ENCODE measurements at places on chromosomes 4 and X.

GRCh38 chr4:154603033-154603943, 9.2 kb downstream of the FGG start:
- no peak overlapping the region for H3K27ac ChIP-seq
- no peak for DNase-seq
- H3K27me3 ChIP-seq, result peaks cover 4% of the 10 kb centered on the region

DNA sequence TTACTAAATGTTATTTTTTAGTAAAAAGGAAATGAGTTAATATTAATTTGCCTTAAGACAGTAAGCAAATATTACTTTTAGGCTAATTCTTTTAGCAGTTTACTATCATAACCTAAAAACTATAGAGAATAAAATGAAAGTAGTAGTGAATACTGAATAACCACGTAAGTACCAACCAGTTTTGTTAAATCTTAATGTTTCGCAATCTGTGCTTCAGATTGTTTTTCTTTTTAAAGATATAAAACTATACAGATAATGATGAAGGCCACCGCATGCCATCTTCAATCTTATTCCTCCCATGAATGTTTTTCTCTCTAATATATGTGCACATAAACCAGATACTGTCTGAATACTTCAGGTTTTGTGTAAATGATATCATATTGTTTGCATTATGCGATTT, 6.0 kb downstream of the RRH start:
- H3K27me3 ChIP-seq, result no peaks in the 10 kb centered on the region
- no peak for DNase-seq
- H3K36me3 ChIP-seq, result no peaks in the 10 kb centered on the region
- H3K4me3 ChIP-seq, result no peak overlapping the region

DNA sequence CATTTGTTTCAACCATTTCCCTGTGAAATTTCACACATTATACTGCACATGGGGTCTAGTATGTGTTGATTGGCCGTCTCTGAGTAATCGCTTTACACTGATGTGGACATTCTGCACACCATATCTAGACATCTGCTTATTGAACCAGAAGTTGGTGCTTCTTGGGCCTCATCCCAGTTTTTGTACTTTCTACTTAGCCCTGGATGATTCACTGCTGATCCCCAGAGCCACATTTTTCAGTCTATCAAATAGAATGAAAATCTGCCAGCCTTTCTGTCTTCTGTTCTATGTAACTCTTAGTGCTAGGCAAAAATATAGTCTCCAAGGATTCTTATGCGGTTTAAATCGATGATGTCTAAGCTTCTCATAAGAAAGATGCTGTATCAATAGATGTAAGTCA, 40.5 kb upstream of the RELL1 start:
- DNase-seq, result no peak
- H3K4me1 ChIP-seq, result peaks cover 20% of the 10 kb centered on the region
- no peaks in the 10 kb centered on the region for H3K36me3 ChIP-seq
- H3K4me3 ChIP-seq, result no peak overlapping the region
- H3K27ac ChIP-seq, result no peak overlapping the region

DNA sequence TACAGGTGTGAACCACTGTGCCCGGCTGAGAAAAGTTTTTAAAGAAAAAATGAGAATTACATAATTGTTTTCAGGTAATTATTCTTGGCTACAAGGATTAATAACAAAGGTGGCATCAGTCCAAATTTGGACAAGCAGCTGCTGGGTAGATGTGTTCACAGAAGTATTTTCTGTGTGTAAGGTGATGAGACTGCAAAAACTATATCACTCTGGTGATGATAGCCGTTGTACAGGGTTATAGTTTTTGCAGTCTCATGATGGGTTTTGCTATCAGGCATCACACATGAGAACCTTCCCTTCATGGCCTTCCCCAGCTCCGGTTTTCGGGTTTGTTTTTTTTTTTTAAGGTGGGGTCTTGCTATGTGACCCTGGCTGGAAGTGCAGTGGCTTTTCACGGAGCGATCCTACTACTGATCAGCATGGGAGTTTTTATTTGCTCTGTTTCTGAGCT, 5.1 kb upstream of the SLC10A3 start:
- no peak for DNase-seq
- H3K4me3 ChIP-seq, result no peak overlapping the region
- H3K4me1 ChIP-seq, result no peaks in the 10 kb centered on the region

- peaks cover 13% of the 10 kb centered on the region for H3K4me1 ChIP-seq
- H3K27ac ChIP-seq, result peak overlapping the region; percentile 98
- H3K27me3 ChIP-seq, result no peaks in the 10 kb centered on the region
- H3K4me3 ChIP-seq, result peak overlapping the region; percentile 65
Measured at GRCh38 chr4:56768763-56769162, 52.7 kb downstream of the SPINK2 start.

DNA sequence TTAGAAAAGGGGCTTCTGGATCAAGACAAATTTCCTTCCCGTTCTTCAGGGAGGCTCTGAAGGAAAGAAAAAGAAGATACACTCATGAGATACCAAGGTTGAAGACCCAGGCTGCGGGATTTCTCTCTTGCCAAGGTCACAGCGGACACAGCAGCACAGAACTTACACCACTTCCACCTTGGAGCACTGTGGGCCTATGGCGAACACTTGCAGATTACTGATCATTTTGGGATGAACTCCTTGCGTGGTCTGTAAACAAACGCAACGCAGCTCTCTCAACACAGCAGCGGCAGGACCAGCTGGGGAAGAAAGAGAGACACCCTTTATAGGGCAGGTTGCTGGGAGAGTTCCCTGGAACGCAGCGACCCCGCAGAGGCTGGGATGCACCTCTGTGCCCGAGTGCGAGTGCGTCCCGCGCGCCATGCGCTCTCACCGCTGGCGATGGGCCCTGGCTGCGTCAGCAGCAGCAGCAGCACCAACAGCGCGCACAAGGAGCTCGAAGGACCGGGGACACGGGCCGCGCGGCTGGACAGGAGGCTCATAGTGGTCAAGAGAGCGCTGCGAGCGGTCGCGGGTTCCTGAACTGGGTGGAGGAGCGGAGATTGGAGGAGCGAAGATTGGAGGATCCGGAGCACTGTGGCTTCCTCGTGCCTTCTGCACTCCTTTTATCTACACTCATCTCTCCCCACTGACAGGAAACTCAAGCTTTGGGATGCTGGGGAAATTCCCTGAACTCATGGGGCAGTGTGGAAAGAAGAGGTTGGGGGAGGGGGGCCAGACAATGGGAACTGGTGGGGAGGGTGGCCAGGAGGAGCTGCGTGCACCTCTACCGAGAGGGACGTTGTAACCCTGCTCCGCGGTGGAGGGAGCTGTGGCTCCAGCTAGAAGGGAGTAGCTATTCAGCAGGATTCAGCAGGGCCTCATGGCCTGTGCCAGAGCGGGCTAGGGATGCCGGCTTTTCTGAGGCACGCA, at the start of gene CXCL5:
Gene CXCL5 (minus strand): TSS at position 638 of the 972 bp plus-strand sequence. CDS start 96 bp downstream, at position 542.
- no peak for DNase-seq
- peaks cover 9% of the 10 kb centered on the region for H3K4me1 ChIP-seq
- peaks cover 56% of the 10 kb centered on the region for H3K27me3 ChIP-seq
- H3K36me3 ChIP-seq, result no peaks in the 10 kb centered on the region

DNA sequence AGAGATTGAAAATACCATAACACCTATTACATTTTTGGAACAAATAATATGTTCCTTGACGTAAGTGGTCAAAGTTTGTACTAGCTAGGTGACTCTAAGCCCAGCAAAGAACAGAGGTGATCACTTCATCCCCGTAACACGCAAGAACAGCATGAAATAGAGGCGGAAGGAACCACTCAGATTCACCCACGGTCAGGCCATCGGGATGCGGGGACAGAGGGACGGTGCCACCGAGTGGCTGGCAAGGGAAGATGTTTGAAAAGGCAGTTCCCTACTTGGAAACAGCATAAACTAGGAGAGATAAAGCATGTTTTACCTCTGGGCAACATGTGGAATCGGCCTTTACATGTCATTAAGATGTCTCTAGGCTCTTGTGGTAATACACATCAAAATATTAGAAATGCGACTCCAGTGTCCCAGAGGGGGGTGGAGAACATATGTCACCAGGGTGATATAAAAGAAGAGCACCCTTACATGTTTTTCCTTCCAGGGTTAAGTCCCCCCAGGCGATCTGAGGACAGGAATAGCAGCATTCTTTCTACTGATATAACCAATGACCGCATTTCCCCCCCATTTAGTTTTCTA, 84.0 kb downstream of the PHKA2 start:
- no peaks in the 10 kb centered on the region for H3K27me3 ChIP-seq
- no peak for DNase-seq
- H3K36me3 ChIP-seq, result peaks cover 5% of the 10 kb centered on the region
- H3K4me3 ChIP-seq, result peak overlapping the region; percentile 42

DNA sequence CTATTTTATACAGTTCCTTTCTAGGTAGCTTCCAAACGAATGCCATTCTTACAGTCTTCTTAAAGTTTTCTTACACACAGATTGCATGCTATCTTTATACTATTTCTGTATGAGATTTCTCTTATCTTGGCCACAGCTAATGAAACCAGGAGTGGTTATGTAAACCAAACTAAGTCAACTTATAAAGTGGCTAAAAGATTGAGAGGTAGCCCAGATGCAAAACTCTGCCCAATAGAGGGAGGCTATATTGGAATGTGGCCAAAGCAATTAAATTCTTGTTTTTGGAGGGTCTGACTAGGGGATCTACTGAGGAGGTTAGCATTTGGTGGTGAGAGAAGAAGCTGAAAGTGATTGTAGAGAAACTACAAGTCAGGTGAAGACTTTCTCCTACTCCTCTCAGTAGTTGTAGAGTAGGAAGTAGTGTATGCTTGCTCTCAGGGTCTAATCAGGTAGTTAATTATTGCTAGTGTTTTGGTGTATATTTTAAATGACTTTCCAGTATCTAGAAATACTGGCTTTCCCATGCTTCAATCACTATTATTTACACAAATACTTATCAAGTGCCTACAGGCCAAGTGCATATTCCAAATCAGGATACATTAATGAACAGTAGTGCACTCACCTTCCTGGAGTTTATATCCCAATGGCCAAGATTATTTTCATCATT, 104.2 kb upstream of the HPGD start:
- no peak overlapping the region for H3K27ac ChIP-seq
- no peaks in the 10 kb centered on the region for H3K36me3 ChIP-seq
- no peaks in the 10 kb centered on the region for H3K27me3 ChIP-seq
- DNase-seq, result no peak

DNA sequence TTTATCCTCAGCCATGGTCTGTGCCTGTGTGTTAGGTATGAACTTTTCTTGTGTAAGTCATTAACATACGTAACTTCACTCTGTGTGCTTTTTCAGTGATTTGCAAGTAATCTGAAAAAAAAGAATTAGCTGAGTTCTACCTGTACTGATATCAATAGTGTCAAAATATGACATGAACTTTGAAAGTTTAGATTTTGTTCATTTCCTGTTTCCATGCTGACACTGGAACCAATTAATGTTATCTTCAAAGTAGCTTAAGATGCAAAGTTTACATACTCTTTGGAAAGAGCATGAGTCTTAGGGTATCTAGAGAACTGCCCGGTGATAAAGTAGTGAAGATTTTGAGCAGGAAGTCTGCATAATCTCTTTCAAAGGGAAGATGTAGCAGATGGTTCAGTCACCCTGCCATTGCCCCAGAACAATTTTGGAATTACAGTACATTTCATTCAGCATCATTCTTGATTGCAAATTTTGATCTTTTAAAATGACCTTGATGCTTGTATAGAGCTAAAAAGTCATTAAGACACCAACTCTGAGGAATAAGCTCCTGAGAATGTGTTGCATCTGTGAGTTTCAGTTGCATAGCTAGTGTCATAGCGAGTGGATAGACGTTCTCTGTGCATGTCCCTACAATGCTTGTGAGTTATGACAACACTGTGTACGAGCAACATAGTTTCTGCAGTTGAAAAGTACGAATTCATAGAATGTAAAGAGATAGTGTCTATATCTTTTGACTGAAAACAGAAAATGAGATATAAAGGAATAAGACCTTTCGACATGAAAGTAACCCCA, 130.5 kb downstream of the PTTG2 start:
- peaks cover 46% of the 10 kb centered on the region for H3K4me1 ChIP-seq
- no peak overlapping the region for H3K4me3 ChIP-seq
- H3K27ac ChIP-seq, result peak overlapping the region; percentile 17
- DNase-seq, result no peak
- peaks cover 34% of the 10 kb centered on the region for H3K36me3 ChIP-seq

DNA sequence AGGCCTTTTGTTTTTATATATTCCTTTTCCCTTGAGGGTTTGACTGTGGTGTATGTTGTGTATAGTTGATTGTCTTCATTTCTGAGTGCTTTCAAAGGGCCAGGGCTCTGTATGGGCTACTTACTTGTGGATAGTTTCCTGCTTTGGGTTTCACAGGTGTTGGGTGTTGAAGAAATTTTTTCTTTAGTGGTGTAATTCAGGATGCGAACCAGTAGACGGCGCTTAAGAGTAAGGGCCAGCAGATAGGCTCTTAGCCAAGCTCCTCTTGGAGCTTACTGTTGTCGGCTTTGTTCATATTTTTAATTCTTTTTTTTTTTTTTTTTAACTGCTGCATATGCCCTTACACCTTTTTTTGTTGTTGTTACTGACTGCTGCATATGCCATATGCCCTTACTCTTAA, 276.3 kb upstream of the GALNT7 start:
- no peak overlapping the region for H3K4me3 ChIP-seq
- no peaks in the 10 kb centered on the region for H3K27me3 ChIP-seq
- peaks cover 5% of the 10 kb centered on the region for H3K36me3 ChIP-seq
- no peak for DNase-seq

DNA sequence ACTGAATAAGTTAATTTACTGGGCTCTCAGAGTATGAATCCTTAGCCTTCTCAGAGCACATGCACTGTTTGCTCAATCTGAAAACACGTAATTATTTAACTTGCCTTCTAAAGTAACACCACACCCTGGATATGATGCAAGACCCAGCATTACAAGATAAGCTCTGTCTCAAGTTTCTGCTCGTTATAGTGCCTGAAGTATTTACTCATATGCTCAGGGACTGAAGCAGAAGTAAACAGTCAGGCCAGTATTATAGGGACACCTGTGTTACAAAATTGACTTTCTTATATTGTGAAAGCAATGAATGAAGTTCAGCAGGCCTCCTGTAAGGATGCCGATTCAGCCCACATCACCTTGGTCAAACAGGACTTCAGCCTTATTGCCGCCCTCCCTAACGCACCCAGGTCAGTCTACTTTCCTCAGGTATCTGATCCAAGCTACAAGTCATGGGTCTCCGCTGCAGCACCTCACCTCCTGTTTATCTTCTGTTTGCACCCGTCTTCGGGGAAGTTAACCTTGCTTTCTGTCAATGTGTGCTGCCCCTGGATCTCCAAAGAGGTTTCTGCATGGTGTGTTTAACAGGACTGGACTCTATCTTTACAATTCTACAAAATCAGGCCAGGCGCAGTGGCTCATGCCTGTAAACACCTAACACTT, 42.8 kb upstream of the KLF3 start:
- no peaks in the 10 kb centered on the region for H3K27me3 ChIP-seq
- no peak for DNase-seq
- H3K4me3 ChIP-seq, result peak overlapping the region; percentile 15
- peaks cover 25% of the 10 kb centered on the region for H3K4me1 ChIP-seq
- H3K27ac ChIP-seq, result peak overlapping the region; percentile 89
- H3K36me3 ChIP-seq, result peaks cover 9% of the 10 kb centered on the region

- DNase-seq, result no peak
- no peak overlapping the region for H3K4me3 ChIP-seq
- H3K27me3 ChIP-seq, result no peaks in the 10 kb centered on the region
- peaks cover 30% of the 10 kb centered on the region for H3K4me1 ChIP-seq
Measured at GRCh38 chrX:132206259-132206658, 13.0 kb downstream of the RAP2C start.
